T47D (cell line): ENCODE measurements at places on chromosomes 5 and 9.

DNA sequence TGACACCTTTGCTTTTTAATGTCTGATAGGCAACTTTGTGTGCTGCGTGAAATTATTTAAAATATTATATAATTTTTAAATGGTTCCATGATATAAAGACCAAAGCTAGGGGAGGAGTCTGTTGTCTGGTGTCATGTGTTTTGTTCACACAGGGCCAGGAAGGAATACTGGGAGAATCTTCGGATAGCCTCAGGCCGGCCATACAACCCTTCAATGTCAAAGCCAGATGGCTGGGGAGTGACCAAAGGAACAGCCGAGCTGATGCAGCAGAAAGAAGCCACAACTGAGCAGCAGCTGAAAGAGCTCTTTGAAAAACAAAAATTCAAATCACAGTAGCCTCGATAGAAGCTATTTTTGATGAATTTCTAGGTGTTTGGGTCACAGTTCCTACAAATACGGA, 19.2 kb downstream of the BHMT start:
- DNase-seq, result no peak

DNA sequence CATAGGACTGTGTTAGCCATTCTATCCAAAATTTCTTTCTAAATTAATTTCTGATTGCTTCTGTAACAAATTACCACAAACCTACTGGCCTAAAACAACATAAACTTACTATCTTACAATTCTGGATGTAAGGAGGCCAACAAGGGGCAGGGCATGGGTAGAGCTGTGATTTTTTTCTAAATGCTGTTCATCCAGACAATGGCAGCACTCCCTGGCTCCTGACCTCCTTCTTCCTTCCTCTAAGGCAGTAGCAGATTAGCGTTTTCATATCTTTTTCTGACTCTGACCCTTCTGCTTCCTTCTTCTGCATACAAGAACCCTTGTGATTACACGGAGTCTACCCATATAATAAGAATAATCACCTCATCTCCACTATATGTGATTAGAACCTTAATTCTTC, 1005.8 kb downstream of the CDH12 start:
- no peak for DNase-seq

DNA sequence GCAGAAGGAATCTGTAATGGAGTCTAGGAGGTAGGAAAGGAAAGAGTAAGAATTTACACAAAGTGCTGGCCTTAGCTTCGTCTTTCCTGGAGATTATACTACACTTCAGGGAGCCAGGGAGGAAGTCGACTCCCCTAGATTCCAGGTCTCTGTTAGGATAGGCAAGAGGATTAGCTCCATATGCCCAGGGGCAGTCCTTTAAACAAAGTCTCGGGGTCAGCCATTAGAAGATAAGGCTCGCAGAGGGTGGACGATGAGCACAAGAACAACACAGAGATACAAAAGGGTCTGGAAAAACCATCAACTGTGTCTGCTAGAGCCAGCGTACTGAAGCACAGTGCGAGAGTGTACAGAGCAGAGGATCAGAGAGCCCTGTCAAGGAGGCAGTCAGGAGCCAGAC, 344.7 kb upstream of the TNC start:
- no peak for DNase-seq

DNA sequence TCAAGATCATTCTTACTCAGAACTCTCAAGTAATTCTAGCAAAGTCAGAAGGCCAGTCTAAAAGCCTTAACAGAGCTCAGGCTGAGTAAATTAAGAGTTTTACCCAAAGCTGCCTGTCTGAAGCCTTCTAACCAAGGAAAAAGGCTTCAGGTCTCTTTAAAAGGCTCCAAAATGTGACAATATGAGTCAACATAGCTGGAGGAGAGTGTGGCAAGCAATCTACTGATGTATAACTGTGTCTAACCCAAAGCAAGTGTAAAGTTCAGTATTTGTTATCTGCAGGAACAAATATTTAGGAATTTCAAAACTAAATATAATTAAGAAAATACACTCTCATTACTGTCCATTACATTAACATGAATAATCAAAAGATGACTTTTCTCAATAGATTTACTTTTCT, 11.0 kb downstream of the ZBTB5 start:
- no peak for DNase-seq

DNA sequence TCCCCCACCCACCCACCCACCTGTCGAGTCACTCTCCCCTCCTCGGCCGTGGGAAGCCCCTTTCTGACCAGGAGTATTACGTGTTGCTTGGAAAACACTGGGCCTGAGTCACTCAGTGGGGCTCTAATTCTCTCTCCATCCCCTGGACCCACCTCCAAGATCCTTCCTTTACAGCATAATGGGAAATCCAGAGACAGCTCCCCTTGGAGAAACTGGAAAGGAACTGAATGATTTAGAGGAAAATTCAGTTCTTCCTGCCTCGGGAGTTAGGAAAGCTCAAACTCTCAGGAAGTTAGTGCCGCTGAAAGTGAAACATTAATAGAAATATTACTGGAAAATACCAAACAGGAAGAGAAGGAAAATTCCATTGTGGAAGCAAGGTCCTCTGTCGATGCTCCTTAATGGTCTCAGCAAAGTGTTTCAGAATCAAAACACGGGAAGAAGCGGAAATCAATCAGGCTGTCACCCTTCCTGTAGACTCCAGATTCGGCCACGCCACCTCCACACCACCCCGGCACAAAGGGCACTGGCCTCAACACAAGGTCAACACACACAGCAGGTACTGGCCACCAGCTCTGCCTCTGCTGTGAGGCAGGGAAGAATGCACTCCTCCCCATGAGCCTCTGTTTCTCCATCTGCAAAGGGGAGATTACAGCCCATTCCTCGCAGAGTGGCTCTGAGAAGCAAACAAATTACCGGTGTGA, 9.6 kb downstream of the SHB start:
- no peak for DNase-seq

- no peak for DNase-seq
These were observed 259.1 kb upstream of the PPP1R2B start for GRCh38 chr5:156590978-156591377.

DNA sequence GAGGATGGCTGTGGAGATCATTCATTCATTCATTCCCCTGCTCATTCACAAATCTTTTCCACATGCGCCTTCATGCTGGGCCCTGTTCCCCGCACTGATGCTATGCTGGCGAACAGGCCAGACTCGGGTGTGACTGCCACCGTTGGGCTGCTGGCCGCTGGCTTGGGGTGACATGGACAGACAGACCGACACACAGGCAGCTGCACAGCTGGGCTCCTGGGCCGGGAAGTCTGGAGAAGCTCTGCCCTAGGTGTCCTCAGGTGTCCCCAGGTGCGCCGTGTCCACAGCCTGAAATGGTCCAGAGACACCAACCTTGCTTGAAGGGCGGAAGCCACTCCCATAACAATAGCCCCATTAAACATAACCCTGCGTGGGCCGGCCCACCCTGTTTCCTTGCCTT, 35.0 kb upstream of the BARHL1 start:
- no peak for DNase-seq

GRCh38 chr9:17462869-17463464, 115.9 kb upstream of the SH3GL2 start:
- peak; percentile 2 for DNase-seq

DNA sequence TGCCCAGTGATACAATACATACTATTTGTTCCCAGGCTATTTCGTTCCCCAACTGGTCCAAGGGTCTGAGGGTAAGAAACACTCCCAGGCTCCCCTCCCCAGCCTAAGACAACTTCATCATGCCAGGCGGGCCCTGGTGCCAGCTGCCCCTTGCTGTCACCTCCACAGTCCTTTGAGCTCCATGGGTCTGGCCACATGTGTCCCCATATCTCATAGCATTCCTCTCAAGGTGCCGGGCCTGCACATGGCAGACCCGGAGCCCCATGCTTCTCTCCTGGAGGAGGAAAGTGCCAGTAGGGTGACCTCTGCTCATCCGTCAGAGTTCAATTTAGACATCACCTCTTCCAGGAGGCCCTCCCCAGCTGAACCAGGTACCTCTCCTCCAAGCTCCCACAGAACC, 120.5 kb downstream of the C5orf15 start:
- no peak for DNase-seq

DNA sequence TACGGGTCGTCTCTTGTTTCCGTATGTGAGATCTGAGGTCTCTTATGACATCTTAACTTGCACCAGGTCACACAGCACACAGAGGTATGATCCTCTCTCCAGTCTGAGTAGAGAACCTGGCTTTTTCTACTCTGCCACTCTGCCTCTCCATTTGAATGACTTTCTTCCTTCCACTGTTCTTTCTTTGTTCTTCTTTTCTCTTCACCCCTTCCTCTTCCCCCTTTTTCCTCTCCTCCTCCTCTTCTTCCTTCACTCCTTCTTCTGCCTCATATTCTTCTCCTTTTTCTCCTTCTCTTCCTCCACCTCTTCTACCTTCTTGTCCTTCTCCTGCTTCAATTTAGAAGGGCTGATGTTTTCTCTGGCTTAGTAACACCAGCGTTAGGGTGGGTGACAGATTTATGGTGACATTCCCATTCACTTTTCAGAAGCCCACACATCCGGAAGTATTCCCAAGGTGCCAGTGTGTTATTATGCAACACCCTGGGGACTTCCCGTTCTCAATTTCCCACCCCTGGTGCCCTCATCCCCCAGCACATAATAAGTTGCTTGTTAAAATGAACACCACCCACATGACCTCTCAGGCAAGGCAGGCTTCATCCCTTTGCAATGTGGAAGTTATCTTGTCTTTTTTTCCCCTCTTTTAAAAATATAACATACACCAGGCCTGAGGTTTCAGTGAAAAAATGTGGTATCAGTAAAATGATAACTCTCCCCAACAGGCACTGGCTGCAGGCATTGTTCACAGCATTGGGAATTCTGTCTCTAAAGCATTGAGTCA, 122.0 kb downstream of the PAPPA start:
- no peak for DNase-seq

- no peak for DNase-seq
These were observed 99.0 kb downstream of the RALGPS1 start for GRCh38 chr9:127013597-127013996.

DNA sequence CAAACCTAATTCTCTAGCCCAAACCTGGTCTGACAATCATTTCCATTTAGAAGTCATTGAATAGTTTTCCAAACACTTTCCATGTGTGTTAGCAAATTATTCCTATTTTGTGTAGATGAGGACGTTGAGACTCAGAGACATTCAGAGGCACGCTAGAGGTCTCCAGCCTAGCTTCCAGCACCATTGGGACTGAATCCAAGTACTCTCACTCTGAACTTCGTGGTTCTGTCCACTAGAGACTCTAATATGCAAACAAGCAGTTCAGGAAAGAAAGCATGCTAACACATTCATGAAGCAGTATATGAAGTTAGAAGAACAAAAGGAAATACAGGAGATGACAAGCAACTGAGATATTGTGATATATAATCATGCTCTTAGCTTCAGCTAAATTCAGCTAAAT, 354.8 kb downstream of the NTRK2 start:
- no peak for DNase-seq

GRCh38 chr5:78064941-78065472, 229.5 kb downstream of the AP3B1 start:
- DNase-seq, result no peak

DNA sequence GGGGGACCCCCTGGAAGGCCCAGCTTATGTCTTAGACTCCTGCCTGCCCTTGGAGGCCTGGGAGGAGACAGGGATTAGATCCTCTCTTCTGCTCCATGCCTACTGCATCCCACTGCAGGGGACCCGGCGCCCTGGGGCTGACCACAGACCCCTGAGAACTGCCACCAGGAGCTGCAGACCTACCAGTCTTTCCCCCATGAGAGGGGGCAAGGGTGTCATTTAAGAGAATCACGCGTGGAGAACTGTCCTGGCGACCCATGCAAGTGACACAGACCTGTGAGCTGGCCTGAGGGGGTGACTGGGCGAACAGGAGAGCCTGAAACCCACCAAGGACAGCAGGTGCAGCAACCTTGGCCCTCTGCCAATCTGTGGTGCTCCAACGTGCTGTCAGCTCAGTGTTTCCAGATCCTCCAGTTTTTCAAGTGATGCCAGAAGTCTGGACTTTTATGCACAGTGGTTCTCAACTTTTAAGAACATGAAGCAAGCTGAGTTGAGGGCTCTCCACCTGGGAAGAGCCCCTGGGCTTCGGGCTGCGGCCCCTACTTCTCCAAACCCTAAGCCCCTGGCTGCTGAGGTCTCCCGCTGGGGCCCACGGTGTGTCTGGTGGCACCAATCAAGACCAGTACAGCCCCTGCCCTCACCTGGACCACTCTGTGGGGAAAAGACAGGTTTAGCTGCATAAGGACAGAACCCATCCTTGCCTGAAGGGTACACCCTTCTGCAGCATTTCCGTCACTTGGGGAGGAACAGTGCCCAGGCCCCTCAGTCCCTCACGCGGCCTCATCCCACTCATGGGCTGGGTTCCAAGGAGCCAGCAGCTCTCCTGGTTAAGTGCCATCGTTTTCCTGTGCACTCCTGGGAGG, 18.2 kb downstream of the GFPT2 start:
- no peak for DNase-seq

DNA sequence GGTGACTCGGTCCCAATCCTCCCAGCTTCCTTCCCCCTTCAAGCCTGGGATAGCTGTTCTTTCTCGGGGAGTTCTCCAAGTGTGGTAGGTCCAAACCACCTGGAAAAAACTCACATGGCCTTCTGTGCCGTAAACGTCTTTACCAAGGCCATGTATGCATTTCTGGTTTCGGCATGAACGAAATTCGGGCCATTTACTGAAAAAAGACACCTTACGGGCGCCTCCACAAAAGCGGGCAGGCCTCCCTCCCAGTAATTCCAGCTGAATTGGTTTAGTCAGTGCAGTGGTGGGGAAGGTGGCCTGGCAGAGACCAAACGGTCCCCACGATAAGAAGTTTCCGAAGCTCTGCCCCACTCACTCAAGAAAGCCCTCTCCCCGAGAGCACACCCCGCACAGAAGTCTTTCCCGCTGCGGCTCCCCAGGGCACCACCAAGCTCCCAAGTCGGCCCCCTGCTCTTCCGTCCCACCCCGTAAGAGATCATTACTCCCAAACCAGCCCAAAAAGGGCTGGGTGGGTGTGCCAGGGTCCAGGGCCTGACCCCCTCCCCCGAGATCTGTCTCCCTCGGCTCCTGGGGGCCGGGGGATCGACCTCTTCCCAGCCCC, 86.3 kb upstream of the MELK start:
- no peak for DNase-seq

- DNase-seq, result no peak
These were observed 102.0 kb downstream of the AGTPBP1 start for GRCh38 chr9:85639675-85640186.

- no peak for DNase-seq
These were observed 1.2 kb downstream of the LHX6 start for GRCh38 chr9:122227575-122227900.

DNA sequence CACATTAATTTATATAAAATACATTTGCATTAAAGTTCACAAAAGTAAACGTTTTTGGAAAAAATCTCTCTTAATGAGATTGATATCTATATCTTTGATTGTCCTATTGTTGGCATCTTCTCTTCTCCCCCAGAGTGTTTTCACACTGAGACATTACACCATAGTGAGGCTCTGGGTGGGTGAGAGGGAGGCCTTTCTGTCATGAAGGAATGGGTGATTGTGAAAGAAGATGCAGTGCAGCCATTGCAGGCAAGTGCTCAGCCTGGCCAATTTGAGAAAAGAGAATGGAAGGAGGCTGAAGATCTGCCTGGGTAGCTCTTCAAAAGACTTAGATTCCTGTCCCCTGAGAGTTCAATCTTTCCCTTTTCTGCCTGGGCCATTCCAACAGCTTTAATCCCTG, 140.8 kb downstream of the SLC12A2 start:
- DNase-seq, result no peak

GRCh38 chr9:27634879-27635278, 61.6 kb upstream of the C9orf72 start:
- no peak for DNase-seq

GRCh38 chr9:127909839-127910273, 7.0 kb downstream of the ST6GALNAC4 start:
- DNase-seq, result no peak
